Adipocyte (in vitro differentiated cells): ENCODE measurements at places on chromosomes 1 and 21.
A peak's percentile ranks its signal among the peaks of the same experiment; 100 is the strongest.

DNA sequence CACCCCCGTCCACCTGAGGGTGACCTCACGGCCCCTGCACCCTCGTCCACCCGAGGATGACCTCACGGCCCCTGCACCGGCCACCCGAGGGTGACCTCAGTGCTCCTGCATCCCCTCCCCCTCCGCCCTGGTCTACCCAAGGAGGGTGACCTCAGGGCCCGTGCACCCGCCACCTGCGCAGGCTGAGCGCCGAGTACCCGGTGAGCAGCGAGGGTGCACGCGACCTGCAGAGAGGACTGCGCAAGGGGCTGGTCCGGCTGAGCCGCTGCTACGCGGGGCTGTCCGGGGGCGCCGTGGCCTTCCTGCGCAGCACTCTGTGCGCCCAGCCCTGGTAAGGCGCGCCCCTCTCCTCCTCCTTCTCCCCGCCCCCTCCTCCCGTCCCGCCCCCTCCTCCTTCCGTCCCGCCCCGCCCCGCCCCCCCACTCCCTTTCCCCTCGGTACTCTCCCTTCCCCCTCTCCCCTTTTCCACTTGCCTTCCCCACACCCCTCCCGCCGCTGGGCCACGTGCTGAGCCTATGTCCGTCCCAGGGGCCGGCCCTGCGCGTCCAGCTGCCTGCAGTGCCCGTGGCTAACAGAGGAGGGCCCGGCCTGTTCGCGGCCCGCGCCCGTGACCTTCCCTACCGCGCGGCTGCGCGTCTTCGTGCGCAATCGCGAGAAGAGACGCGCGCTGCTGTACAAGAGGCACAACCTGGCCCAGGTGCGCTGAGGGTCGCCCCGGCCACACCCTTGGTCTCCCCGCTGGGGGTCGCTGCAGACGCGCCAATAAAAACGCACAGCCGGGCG, 28.4 kb downstream of the TRIM11 start:
- peak; percentile 82 for DNase-seq

- DNase-seq: no peak
These were observed 116.8 kb upstream of the WNT4 start for GRCh38 chr1:22259551-22260282.

GRCh38 chr1:161071886-161072371, 2.2 kb upstream of the ARHGAP30 start:
- peak; percentile 29 for DNase-seq

DNA sequence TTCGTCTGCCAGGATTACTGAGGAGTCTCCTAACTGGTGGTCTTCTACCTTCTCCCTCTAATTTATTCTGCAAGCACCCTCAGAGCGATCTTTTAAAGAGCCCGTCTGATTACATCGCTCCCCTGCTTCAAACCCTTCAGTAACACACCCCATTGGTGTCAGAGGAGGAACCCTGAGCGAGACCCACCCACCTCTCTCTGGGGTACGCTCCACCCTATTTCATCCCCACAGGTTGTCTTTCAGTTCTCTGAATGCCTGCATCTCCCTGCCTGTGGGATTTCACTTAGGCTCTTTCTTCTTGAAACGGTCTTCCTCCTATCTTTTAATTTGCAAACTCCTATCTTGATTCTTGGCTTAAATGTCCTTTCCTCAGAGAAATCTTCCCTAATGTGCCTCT, 39.4 kb downstream of the C1orf21 start:
- no peak for DNase-seq

DNA sequence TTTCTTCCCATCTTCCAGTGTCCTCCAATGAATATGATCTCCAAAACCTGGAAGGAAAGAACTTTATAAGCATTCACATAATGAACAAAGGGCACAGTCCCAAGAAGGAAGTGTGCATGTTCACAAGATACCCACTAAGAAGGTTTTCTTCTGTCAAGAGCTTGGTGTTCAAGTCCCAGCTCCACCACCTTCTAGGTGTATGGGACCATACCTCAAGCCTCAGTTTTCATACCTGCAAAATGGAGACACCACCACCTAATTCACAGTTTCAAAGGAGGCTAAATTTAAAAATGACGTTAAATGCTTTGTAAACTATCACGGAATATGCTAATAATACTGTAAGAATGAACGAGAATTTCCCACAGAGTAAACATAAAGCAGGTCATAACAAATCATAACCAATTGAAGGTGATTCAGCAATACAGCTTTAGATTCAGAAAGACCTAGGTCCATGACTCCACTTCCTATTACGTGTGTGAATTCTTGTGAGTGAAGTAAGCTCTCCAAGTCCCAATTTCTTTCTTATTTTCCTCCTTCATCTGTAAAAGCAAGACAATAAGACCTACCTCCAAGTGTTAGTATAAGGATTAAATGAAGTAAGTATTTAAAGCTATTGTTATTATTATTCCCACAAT, 8.1 kb upstream of the KTI12 start:
- no peak for DNase-seq

DNA sequence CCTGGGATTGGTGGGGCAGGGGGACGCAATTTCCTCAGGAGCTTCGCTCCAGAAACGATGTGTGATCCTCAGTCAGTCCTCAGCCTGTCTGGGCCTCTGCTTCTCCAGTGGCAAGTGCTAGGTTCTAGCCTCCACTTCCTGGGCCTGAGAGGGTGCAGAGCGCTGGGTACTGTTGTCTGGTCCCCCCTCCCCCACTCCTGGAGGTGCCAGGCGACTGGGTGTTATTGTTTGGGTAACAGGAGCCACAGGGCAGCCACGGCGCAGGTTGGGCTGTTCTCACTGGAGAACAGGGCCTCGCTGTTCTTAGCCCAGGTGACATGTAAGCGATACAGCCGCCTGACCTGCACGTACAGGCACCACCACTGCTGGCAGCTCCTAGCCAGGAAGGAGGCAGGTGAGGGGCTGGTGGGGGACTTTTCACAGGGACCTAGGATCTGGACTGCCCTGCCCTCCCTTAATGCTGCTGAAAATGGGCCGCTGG, 2.1 kb downstream of the RPS6KA1 start:
- DNase-seq: no peak

DNA sequence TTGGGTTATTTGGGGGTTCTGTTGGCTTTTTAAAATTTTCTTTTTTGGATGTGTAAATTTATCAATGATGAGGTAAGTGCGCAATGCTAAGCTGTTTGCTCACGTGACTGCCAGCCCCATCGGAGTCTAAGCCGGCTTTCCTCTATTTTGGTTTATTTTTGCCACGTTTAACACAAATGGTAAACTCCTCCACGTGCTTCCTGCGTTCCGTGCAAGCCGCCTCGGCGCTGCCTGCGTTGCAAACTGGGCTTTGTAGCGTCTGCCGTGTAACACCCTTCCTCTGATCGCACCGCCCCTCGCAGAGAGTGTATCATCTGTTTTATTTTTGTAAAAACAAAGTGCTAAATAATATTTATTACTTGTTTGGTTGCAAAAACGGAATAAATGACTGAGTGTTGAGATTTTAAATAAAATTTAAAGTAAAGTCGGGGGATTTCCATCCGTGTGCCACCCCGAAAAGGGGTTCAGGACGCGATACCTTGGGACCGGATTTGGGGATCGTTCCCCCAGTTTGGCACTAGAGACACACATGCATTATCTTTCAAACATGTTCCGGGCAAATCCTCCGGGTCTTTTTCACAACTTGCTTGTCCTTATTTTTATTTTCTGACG, 3.1 kb downstream of the OLIG2 start:
- peak; percentile 16 for DNase-seq

- no peak for DNase-seq
These were observed 33.6 kb upstream of the GNG5 start for GRCh38 chr1:84539972-84540371.

- DNase-seq: no peak
These were observed 16.1 kb upstream of the RBBP5 start for GRCh38 chr1:205137901-205138300.

GRCh38 chr1:17558954-17559614, 19.6 kb downstream of the ARHGEF10L start:
- no peak for DNase-seq

- peak; percentile 74 for DNase-seq
These were observed at the start of gene PRKAA2 for GRCh38 chr1:56644919-56645676. TSS of gene PRKAA2 (plus strand) at chr1:56645314. CDS start at chr1:56645388, 74 bp downstream.

DNA sequence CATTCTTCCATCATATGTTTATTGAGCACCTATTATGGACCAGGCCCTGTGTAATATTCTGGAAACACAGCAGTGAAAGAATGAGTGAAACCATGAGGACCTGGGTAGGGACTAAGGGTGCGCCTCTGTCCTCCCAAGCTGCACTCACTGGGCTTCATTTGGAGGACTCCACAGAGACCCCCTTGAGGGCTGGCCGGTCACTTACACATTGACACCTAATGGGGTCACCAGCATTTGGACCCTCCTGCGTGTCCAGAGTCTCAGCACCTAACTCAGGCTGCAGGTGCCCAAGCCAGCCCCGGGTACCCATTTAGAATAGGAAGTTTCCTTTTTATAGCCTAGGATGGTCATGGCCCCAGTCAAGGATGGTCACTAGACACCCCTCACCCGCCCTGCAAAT, 2.8 kb upstream of the FNDC5 start:
- DNase-seq: no peak

- no peak for DNase-seq
These were observed 182.7 kb downstream of the KCNH1 start for GRCh38 chr1:210951279-210951678.

- DNase-seq: no peak
These were observed 15.9 kb upstream of the SLC19A1 start for GRCh38 chr21:45558044-45558721.

GRCh38 chr1:112544011-112544688, 35.4 kb downstream of the WNT2B start:
- peak; percentile 82 for DNase-seq

GRCh38 chr1:21703318-21703963, 34.3 kb upstream of the RAP1GAP start:
- DNase-seq: peak; percentile 80

DNA sequence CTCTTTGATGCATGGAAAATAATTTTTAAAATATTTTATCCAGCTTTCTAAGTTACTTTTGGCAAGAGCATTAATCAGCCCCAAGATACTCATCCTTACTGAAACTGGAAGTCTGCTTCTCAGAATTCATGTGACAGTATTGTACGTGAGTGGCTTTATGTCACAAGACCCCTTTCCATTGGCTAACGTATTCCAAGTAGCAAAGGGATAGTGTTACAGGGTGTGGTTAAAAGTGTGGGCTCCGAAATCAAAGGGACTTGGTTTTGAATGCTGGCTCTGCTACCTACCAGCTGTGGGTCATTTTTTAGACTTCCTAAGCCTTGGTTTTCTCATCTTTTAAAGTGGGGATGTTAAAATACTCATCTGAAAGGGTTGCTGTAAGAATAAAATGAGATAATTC, 91.7 kb downstream of the RHOU start:
- no peak for DNase-seq

DNA sequence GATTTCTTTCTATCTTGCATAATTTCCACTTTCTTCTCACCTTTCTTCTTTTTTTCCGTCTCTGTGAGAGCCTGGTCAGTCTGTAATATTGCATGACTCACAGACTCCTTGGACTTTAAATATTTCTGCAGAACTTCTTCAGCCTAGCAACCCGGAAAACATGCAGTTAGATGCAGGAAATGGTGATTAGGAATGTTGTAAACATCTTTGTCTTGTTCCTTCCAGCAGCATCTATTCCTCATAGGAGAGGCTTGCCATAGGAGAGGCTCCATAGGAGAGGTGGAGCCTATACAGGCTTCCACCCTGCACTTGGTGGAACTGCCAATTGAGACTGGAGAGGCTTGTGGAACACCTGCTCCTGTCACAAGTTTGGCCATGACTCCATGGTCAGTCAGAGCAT, 10.0 kb downstream of the GBP5 start:
- peak; percentile 47 for DNase-seq
